ENCODE measurements at places on chromosomes 13 and 19. TPM values are rescaled to one million over a fixed set of nuclear protein-coding genes. Genes with fewer than 3 reads are reported as not detected.

The ZNF415 gene
- 5.0 TPM for total RNA-seq

The KDM4B gene
- 7.2 TPM for total RNA-seq

The DAND5 gene
- total RNA-seq = 0.14 TPM

The ZNF304 gene
- 9.6 TPM for total RNA-seq

The NBEA gene
- total RNA-seq = 0.03 TPM

The NOVA2 gene
- total RNA-seq = not detected

The CD177 gene
- 0.53 TPM for total RNA-seq

The LAIR1 gene
- not detected for total RNA-seq
